ENCODE measurements at places on chromosomes 2 and 18.
A peak's percentile ranks its signal among the peaks of the same experiment; 100 is the strongest.

DNA sequence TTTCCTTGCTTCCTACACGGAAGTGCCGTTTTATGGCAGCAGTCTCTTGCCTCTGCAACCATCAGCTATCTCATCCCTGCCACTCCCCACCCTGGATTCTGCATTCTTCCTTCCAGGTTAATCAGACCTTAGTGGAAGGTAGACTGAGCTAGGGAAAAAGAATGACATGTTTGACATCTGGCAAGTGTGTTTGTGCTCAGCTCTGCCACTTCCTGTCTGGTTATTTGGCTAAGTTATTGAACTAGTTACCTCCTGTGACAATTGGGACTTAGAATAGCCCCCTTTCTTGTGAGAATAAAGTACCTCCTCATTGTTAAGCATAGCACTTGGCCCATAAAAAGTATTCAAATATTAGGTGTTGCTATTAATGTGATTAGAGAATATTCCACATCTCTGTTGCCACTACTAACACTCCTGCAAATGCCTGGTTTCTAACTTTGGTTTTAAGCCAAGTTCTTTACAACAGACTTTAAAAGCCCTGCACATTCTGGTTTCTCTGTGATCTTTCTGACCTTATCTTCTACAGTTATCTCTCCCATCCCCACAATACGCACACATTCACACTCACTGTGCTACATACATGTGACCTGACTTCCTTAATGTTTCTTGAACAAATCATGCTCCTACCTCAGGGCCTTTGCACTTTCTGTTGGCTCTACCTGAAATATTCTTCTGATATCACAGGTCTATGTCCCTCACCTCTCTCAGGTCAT, 10.8 kb upstream of the MAPRE2 start:
- no peak for DNase-seq

GRCh38 chr2:84880645-84881521, at the start of gene TRABD2A:
Gene TRABD2A, minus strand, starts transcription at chr2:84881084. Its CDS starts 45 bp downstream, at chr2:84881039.
- no peak for DNase-seq

GRCh38 chr2:147530033-147530432, 314.8 kb upstream of the ACVR2A start:
- no peak for DNase-seq

GRCh38 chr2:218290316-218291261, 1.7 kb downstream of the TMBIM1 start:
- no peak for DNase-seq

DNA sequence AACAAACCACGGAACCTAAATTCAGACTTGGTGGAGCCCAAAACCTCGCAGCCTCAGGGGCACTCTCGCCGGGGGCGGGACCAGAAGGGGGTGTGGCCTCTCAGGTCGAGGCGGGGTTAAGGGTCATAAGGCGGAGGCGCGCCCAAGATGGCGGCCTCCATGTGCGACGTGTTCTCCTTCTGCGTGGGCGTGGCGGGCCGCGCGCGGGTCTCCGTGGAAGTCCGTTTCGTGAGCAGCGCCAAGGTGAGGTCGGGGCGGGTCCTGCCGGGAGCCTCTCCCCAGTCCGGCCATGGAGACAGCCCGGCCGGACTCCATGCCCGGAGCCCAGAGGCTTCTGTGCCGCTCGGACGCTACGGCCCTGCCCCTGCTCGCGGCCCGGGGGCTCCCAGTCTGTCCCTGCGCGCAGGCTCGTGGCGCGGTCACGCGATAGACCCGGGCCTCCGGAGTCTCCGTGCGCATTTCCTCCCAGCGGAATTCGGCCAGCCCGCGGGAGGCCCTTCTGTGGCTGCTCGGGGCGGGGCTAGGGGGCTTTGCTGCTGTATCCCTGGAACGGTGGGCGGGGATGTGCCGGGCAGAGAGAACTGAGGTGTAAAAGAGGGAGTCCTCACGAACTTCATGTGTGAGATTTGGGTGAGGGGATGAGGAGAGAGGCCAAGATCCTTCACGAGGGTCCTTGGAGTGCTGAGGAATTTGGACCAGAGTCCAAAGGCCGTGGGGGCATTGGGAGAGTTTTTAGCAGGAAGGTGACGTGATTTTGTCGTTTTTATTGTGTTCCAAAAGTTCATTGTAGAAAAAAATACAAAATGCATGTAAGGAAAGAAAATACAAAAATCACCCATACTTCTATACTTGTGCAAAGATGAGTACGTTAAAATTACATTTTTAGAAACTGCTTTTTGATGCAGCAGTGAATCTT, at the start of gene SMYD5:
TSS of gene SMYD5 (plus strand) at position 126 of the 916 bp plus-strand sequence. CDS start at position 148, 22 bp downstream.
- DNase-seq: peak; percentile 86

DNA sequence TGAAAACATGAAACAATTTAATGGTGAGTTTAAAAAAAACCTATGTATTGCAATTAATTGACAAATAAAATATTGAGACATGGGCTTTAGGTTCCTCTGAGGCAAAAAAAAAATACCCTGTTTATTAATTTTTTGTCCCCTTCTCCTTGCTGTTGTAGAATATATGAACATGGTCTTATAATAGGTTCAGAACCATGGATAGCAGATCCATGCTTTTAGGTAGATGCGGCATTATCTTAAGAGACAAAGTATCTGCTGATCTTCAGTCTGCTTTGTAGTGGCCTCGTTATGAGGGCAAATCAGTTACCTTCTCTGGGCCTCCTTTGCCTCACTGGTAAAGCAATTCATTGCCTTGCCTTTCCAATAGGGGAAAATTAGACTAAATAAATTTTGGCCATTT, 850.7 kb downstream of the NRXN1 start:
- no peak for DNase-seq

GRCh38 chr2:203579730-203580129, 44.6 kb upstream of the RAPH1 start:
- DNase-seq: no peak

- no peak for DNase-seq
Measured at GRCh38 chr18:56034949-56035348, 447.0 kb upstream of the TCF4 start.

GRCh38 chr2:159032146-159032545, 63.7 kb downstream of the TANC1 start:
- no peak for DNase-seq
